ENCODE measurements at places on chromosomes 12 and 14.
A peak's percentile ranks its signal among the peaks of the same experiment; 100 is the strongest.

- no peak for DNase-seq
Observed at GRCh38 chr14:101171650-101172049, 268.1 kb upstream of the RTL1 start.

GRCh38 chr14:68547305-68548193 is 245.3 kb downstream of the ZFP36L1 start:
- no peak for DNase-seq

DNA sequence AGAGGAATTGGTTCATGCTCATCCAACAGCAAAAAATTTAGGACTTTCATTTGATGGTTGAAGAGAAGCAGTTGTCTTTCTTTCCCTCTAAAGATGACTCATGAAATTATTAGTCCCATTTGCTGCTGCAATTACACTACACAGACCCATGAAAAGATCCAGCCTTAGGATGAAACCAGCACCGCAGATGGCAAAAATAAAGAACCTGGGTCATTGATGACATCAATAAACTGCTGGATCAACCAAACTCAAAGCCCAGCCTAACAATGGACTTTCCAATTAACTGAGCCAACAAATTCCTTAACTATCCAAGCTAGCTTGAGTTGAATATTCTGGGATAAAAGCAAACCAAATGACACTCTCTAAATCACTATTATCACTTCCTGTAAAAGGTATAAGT is 20.7 kb downstream of the DICER1 start:
- no peak for DNase-seq

- peak; percentile 81 for DNase-seq
Observed at GRCh38 chr14:89618811-89619551, 201.9 kb upstream of the FOXN3 start.

GRCh38 chr12:109144224-109144623 is 27.8 kb downstream of the ACACB start:
- DNase-seq, result no peak

DNA sequence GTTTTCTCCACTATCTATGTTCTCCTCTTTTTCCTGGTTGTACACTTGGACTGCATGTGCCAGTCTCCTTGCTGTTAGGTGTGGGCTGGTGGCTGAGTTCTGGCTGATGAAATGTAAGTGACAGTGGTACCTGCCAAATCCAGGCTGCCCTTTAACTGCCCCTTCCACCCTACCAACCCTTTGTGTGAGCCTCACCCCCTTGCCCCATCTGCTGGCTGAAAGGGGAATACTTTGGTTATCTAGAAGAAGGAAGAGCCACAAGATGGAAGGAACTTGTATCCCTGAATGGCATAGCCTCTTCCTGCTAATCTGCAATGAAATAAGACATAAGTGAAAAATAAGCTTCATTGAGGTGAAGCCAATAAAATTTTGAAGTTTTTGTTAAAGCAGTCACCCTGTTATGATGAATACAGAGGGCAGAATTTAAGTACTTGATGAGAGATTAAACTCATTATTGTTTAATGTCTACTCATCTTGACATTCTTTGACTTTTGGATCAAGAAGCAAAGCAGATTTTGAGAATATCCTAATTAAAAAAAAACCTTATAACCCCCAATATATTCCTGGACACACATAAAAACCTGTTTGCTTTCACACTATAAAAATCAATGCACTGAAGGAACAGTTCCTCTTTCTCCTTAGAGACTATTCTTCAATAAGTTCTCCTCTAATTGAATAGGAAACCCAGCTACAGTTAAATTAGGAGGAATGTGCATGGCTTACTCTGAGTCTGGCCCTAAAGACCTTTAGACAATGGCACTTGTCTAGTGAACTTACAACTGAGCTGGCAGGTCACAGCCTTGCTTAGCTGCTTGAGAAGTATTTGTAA is 262.6 kb upstream of the BTG1 start:
- DNase-seq, result no peak

- DNase-seq, result no peak
Observed at GRCh38 chr14:22448035-22448904, 140.8 kb downstream of the DAD1 start.

DNA sequence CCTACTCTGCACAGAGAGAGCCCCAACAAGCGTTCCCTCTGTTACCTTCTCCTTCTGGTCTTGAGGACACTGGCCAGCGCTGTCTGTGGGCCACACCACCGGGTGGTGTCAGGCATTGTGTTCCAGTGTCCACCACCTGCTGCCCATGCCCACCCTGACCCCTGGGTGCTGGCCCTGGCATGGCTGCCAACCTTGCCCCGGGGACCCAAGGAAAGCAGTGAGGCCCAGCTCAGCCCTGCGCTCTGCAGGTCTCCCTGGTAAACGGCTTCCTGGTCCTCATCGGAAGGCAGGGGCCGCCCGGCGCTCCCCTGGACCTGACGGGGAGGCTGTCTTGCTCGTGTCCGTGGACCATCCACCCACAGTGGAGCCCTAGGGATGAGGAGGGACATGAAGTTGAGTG is 21.8 kb upstream of the MEG3 start:
- DNase-seq, result no peak

DNA sequence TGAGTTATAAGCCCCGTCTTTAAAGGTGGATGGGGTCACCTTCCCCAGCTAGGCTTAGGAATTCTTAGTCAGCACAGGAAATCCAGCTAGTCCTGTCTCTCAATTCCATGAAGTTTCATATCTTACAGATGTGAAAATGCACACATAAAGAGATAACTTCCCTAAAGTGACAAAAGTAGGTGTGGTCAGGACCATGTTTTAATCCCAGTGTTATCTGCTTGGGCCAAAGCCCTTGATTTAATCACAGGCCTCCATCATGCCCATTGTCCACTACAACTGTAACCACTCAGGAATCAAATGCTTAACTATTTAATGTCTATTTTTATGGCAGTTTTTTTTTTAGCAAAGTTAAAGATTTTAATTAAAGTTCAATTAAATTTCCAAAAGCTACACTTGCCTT is 194.4 kb upstream of the BTG1 start:
- DNase-seq, result no peak

GRCh38 chr12:107243341-107243740 is 150.0 kb upstream of the CRY1 start:
- DNase-seq, result no peak

DNA sequence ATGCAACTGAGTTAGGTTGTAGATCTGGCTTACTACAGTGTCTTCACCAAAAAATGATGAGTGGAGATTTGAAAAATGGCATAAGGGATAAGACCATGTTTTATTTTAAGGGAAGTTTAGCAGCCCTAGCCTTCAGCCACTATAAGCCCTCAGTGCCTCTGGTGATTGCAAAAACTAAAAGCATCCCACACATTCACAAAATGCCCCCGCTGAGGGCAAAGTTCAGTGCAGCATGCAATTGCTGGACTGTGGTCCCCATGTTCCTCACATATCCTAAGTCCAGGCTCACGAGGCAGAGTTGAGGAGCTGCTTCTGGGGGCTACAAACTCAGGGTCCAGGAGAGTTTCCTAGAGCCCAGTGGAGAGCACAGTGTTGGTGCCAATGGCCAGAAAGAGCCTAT is 29.6 kb upstream of the NCOR2 start:
- DNase-seq, result no peak

- DNase-seq, result no peak
Observed at GRCh38 chr12:66901138-66901932, 222.5 kb upstream of the GRIP1 start.

DNA sequence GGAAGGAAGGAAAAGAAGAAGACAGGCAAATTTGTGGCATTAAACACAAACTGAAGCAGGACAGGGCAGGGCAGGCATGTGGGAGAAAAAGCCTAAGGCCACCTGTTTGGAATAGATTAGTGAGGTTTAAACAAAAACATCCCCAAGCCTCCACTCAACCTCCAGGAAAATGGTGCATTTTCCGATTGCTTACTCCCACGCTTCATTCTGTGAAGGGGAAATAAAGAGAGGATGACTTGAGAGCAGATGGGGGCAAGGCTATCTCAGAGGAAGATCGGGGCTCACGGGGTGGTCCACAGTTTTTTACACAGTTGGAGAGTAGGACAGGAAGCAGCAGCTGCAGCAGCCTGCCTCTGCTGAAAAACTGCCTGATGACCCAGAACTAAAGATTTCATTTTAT is 250.9 kb downstream of the DUSP6 start:
- no peak for DNase-seq

DNA sequence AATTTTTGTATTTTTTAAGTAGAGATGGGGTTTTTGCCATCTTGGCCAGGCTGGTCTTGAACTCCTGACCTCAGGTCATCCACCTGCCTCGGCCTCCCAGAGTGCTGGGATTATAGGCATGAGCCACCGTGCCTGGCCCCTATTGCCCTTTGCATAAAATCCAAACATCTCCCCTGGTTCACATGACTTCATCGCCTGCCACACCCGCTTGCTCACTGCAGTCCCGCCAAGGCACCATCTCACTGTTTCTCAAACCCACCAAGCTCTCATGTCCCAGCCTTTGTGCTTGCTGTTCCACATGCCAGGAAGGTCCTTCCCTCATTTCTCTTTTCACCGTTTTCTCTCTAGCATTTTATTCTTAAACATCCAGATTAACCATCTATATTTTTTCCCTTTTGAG is 9.7 kb downstream of the RHOF start:
- DNase-seq, result no peak

DNA sequence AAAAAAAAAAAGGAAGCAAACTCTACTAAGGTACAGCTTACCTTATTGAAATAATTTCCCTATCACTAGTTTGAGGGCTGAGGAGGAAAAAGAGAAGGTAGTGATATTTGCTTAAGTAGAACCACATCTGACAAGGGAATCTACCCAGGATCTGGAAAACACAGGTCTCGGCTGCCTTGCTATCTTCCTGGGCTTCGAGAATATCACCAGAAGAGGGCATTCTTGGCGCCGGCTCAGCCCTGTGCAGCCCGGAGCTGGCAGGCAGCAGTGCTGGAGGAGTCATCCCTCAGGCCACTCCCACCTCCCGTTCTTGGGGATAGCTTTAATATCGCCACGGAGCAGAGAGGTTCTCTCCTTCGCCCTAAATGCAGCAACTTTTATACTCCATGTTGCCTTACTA is 1181.2 kb downstream of the VRK1 start:
- DNase-seq, result peak; percentile 81

- no peak for DNase-seq
Observed at GRCh38 chr12:130201037-130201436, 38.8 kb downstream of the FZD10 start.

- no peak for DNase-seq
Observed at GRCh38 chr12:126519833-126520232, 1454.6 kb downstream of the AACS start.

- no peak for DNase-seq
Observed at GRCh38 chr14:30114051-30114450, 186.4 kb upstream of the PRKD1 start.

- DNase-seq, result no peak
Observed at GRCh38 chr14:100582496-100583165, 4.6 kb downstream of the BEGAIN start.

GRCh38 chr14:100396266-100396795 is 73.2 kb downstream of the SLC25A47 start:
- no peak for DNase-seq

DNA sequence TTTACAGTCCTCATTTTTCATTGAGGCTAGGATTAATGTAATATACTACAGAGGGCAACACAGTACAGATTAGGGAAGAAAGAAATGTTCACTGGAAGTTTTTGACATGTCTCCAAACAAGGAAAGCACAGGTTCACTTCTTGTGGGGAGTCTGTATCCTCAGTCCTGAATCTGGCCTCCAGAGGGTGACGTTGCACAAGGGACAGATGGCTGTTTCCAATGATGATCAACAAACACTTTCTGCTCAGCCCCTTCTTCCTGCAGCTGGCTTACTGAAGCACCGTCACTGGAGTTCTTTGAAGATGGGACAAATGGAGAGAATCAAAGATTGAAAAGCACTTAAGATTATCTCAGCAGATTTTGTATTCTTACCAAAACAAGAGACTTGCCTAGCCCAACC is 123.3 kb upstream of the OR4E1 start:
- no peak for DNase-seq

DNA sequence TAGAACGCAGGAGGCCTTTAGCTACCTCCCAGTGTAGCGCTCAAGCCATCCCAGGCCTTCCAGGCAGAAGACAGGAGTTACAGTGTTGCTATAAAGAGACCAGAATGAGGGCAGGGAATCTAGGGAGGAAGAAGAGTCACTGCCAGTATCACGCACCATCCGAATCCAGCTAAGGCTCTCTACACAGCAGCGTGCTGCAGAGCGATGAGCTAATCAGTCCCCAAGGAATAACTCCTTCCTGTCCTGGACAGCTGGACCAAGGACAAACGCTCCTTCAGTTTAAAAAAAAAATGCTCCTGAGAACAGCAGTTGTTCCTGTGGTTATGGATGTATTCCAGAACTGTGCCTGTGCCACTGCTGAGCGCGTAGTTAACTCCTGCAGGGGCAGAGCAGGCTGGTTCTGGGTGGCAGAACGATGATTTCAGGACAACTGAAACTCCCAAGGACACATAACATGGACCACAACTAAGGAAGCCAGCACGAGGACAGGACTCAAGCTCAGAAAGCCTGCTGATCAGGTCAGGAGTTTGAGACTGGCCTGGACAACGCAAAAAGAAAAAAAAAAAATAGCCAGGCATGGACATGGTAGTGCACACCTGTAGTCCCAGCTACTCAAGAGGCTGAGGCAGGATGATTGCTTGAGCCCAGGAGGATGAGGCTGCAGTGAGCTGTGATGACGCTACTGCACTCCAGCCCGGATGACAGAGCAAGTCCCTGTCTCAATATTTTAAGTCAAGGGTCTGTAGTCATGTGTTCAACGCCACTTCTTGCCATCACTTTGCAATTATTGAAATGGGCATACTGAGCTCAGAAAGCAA is 2.6 kb downstream of the IFFO1 start:
- peak; percentile 38 for DNase-seq

DNA sequence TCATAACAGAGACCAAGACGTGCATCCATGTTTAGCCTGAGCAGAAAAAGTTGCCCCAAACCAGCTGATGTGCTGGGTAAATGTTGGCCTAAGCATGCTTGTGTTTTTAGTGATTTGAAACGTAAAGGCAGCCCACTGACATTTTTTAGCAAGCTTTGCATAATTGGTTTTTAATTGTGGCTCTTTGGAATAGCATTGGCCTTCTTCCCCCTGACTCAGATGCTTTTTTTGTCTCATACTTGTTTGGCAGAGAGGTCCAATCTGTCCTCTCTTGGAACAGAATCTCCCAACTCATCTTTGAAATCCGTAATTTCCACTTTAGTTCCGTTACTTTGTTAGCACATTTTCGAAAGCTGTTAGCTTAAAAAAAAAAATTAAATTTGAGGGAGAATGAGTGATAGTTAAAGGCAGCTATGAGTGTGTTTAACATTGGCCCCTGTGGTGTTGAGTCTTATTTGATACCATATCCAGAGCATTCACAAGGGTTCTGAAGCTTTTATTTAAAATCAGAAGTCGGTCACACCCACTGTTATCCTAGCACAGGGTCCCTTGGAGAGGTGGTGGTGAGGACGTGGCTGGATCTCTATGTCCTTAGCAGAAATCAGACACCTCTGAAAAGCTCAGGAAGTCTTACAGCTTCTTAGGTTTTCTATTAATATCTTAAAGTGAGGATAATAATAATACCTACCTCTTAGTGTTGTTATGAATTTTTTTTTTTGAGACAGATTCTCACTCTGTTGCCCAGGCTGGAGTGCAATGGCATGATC is 15.6 kb downstream of the JDP2 start:
- DNase-seq, result no peak

- DNase-seq, result no peak
Observed at GRCh38 chr14:89284333-89285058, 132.5 kb downstream of the FOXN3 start.
